Keratinocyte (primary cell): ENCODE measurements at places on chromosomes 16 and 17. TPM values are rescaled to one million over a fixed set of nuclear protein-coding genes. Genes with fewer than 3 reads are reported as not detected.
A peak's percentile ranks its signal among the peaks of the same experiment; 100 is the strongest.

- H3K36me3 ChIP-seq: no peaks in the 10 kb centered on the region
- peak; percentile 82 for DNase-seq
- peak overlapping the region; percentile 89 for H3K27ac ChIP-seq
- no peak overlapping the region for H3K4me3 ChIP-seq
- no peaks in the 10 kb centered on the region for H3K27me3 ChIP-seq
- peaks cover 66% of the 10 kb centered on the region for H3K4me1 ChIP-seq
Measured at GRCh38 chr17:63275318-63275970, 170.7 kb downstream of the CYB561 start.

- no peaks in the 10 kb centered on the region for H3K27me3 ChIP-seq
- H3K27ac ChIP-seq: no peak overlapping the region
- H3K4me1 ChIP-seq: no peaks in the 10 kb centered on the region
- DNase-seq: no peak
Measured at GRCh38 chr16:56363781-56364565, 61.4 kb downstream of the AMFR start.

DNA sequence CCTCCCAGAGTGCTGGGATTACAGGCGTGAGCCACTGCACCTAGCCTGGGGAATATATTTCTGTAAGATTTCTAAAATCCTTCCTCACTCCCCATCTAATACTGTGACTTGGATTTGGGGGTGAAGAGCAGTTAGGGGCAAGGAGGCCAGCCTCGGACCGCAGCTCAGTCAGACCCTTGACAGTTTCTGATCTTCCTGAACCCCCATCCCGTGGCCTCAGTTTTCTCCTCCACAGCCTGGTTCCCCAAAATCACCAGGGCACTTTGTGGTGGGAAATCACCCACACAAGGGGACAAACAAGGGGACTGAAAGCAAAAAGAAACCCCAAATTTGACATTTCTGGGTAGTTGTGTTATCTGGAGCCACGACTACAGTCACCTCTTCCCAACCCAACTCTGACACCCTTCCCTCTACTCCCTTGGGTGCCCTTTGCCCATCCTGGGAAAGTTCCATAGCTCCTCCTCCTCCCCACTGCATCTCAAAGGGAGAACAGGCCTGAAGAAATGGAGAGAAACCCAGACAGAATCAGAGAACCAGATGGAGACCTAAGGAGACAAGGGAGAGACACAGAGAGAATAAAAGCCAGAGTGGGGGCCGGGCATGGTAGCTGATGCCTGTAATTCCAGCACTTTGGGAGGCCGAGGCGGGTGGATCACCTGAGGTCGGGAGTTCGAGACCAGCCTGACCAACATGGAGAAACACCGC is 2.8 kb upstream of the STAT5A start:
- peaks cover 33% of the 10 kb centered on the region for H3K27me3 ChIP-seq
- H3K36me3 ChIP-seq: no peaks in the 10 kb centered on the region
- H3K4me3 ChIP-seq: no peak overlapping the region
- H3K27ac ChIP-seq: no peak overlapping the region

Gene CD300H
- polyA plus RNA-seq: not detected in 3 replicates
